Activated CD8-positive, alpha-beta memory T cell treated with anti-CD3 and anti-CD28 coated beads, Interleukin-2, amount 50 U/mL, for 48 hours (primary cell): ENCODE measurements at places on chromosomes 12 and 14.

- no peak for DNase-seq
Measured at GRCh38 chr14:23115918-23116317, 3.1 kb downstream of the CEBPE start.

GRCh38 chr12:6783828-6784227, 5.5 kb upstream of the CD4 start:
- no peak for DNase-seq

- DNase-seq, result no peak
Measured at GRCh38 chr12:17148706-17149105, 542.7 kb upstream of the LMO3 start.

GRCh38 chr12:53754633-53755264, 3.0 kb upstream of the CISTR start:
- DNase-seq, result no peak

GRCh38 chr12:19957308-19958125, 410.8 kb upstream of the PDE3A start:
- no peak for DNase-seq

DNA sequence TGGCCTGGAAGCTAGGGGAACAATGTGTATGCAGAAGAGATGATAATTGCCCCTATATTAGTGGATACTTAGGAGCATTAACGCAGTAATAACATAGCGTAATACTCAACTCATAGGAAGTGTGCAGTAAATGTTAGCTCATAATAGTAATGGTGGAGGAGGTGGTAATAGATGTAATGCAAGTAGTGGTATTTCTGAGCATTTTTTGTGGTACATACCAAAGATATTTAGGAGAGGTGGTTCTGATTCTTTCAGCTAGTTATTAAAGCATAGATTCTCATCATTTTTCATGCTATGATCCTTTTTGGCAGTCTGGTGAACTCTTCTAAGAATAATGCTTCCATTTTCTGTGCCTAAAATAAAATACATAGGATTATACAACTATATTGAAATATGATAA, 233.1 kb downstream of the PTPRO start:
- no peak for DNase-seq

- no peak for DNase-seq
Measured at GRCh38 chr12:57846285-57846576, 298 bp downstream of the CTDSP2 start.

GRCh38 chr14:78530078-78530477, 359.9 kb downstream of the NRXN3 start:
- no peak for DNase-seq

GRCh38 chr14:60184905-60185555, 19.8 kb upstream of the DHRS7 start:
- no peak for DNase-seq

DNA sequence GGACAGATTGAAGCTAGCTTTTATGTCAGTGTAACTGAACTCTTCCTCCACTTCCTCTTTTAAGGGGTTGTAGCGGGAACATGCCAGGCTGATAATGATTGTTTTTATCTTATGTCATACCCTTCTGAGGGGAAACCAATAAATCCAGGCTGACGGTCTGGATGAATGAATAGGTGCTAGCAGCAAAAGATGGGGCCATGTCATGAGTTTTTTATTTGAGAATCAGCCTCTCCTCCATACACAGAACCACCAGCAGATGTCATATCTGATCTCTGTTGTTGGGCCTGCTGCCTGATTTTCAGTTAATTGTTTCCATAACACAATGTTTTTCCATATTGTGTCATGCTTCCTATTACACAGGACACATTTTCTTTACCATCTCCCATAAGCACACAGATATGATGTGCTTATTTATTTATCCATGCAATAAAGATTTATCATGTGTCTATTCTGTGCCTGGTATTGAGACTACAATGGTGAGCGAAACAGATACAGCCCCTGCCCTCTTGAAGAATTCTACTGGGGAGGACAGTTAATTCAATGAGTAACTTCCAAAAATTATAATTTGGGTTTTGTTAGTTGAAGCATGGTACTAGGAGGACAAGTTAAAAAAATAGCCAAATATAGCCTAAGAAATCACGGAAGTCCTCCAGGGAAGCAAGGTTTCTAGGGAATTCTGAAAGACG, 33.6 kb upstream of the CRY1 start:
- DNase-seq, result no peak

DNA sequence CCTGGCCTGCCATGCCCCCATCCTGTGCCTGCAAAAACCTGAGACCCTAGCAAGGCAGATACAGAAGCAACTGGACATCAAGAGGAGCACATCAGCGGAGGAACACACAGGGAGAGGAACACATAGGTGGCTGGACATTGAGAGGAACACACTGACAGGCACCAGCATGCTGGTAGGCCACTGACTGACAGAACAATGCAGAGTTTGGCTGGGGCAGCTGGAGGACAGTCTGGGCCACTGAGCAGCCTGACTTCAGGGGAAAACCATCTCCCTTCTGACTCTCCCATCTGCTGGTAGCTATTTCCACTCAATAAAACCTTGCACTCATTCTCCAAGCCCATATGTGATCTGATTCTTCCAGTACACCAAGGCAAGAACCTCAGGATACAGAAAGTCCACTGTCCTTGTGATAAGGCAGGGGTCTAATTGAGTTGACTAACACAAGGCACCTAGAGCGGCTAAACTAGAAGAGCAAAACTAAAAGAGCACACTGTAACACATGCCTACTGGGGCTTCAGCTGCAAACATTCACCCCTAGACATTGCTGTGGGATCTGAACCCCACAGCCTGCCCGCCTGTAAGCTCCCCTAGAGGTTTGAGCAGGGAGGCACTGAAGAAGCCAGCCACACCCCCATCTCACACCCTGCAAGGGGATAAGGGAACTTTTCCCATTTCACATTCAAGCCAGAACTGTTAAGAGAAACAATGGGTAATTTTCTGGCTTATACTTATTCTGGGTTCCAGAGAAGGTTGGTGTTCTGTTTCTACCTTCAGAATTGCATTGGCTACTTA, 22.1 kb downstream of the CLECL1 start:
- DNase-seq, result no peak

GRCh38 chr14:63770187-63770807, 42.4 kb upstream of the SGPP1 start:
- no peak for DNase-seq

DNA sequence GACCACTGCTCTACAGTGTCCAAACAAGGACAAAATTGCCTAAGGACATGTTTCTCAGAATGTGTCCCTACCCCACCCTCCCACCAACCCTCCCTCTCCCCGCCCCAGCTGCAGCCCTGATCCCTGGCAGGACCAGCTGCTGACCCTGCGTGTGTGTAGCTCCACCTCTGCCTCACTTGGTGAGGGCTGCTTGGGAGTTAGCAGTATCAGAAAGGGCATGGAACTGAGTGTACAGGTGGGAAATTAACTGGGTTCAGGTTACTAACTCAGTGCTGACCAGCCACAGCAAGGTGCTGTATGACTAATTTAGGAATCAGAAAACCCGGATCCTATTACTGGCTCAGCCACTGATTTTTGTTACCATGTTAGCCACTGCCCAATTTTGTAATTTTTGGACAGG, 11.3 kb upstream of the PLEKHD1 start:
- no peak for DNase-seq

- no peak for DNase-seq
Measured at GRCh38 chr14:105418269-105419194, 1.1 kb upstream of the MTA1 start.

GRCh38 chr14:60309867-60310552, 61.0 kb downstream of the PPM1A start:
- no peak for DNase-seq

- DNase-seq, result peak; percentile 71
Measured at GRCh38 chr12:123270214-123271000, 1.2 kb downstream of the CDK2AP1 start.

- no peak for DNase-seq
Measured at GRCh38 chr14:68894123-68894522, 85.0 kb downstream of the ACTN1 start.

- no peak for DNase-seq
Measured at GRCh38 chr12:20601668-20602280, 93.4 kb upstream of the SLCO1C1 start.

DNA sequence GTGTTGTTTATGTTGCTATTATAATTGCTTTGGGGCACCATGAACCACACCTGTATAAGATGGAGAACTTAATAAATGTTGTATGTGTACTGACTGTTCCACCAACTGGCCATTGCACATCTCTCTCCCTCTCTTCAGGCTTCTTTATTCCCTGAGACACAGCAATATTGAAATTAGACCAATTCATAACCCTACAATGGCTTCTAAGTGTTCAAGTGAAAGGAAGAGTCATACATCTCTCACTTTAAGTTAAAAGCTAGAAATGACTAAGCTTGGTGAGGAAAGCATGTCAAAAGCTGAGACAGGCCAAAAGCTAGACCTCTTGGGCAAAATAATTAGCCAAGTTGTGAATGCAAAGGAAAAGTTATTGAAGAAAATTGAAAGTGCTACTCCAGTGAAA, 373.3 kb downstream of the RGS6 start:
- no peak for DNase-seq

GRCh38 chr12:12473223-12473622, 89.4 kb downstream of the DUSP16 start:
- no peak for DNase-seq

GRCh38 chr12:42744539-42745182, 155.1 kb upstream of the PRICKLE1 start:
- no peak for DNase-seq

DNA sequence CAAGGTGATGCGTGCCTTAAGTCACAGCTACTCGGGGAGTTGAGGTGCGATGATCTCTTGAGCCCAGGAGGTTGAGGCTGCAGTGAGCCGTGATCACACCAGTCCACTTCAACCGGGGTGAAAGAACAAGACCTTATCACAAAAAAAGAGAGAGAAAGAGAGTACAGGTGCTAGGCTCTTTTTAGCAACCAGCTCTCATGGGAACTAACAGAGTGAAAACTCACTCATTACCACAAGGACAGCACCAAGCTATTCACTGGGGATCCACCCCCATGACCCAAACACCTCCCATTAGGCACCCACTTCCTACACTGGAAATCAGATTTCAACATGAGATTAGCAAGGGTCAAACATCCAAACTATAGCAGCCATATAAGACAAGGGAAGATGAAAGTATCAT, 164.2 kb downstream of the NDUFA12 start:
- DNase-seq, result no peak

GRCh38 chr14:22494486-22495135, 94.4 kb downstream of the DAD1 start:
- DNase-seq, result no peak

- DNase-seq, result no peak
Measured at GRCh38 chr12:62762645-62763044, 172.3 kb downstream of the PPM1H start.

DNA sequence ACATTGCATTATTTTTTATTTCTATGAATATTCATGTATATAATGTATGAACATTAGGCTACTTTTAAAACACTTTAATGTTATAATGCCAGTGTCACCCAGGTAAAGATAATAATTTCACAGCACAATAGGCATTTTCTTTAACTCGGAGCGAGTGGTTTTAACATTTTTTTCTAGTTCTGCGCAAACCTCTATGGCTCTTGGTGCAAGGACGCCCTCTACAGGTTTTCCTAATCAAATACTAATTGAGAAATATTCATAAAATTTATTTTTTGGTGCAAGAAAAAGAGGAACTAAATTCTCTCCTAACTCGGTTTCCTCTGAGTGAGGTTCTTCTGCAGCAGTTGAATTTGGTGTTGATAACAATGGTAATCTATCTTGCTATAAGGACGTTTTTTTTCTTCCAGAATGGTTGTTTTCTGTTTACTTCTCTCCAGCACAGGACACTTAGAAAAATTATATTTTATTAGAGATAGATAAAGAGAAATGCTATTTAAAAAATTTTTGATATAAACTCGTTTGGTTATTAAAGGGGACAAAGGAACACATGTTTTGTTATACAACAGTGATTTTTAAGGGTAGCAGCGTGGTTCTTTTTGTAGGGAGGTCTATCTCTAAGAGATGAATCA, 2.4 kb upstream of the WIF1 start:
- DNase-seq, result no peak

GRCh38 chr14:73789989-73790581, 61.5 kb upstream of the PTGR2 start:
- DNase-seq, result no peak

GRCh38 chr14:24838945-24839616, 205.1 kb upstream of the GZMB start:
- no peak for DNase-seq

DNA sequence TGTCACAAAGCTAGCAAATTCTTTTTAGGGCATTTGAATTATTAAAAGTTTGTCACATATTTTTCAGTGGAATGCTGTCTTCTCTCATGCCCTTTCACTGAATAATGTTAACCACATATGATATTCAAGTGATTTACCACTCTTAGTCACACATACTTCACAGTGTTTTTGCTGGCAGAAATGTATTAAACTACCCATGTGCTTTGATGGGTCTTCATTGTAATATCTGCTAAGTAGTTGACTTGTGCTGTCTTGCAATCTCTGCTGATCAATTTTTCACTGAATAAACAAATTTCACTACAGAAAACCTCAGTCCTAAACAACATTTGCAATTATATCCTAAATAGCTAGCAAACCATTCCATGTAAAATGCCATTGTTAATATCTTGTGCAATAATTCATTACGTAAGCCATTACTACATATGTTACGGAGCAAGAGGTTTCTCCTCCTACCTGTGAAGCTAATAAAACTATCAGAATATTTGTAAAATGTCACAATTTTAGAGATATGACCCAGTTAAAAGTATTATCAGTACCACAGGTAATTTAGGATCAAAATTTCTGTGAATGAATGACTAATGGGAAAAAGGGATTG, 64.6 kb upstream of the LMO3 start:
- DNase-seq, result no peak

GRCh38 chr12:110563702-110564470, 19.2 kb downstream of the PPTC7 start:
- no peak for DNase-seq

DNA sequence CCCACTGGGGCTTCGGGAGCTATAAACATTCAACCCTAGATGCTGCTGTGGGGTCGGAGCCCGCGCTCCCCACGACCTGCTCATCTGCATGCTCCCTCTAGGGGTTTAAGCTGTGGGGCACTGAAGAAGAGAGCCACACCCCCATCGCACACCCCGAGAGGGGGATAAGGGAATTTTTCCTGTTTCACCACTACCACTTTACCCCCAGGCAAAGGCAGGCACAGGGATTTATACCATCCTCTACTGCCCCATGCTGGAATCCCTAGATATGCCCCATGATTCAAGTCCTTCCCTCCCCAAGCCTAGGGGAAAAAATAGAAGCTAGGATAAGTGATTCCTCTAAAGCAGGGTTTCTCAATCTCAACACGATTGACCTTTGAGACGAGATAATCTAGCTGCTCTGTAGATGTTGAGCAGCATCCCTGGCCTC, 59.9 kb upstream of the CCDC60 start:
- no peak for DNase-seq

- DNase-seq, result no peak
Measured at GRCh38 chr12:58269476-58269875, 328.1 kb downstream of the ATP23 start.

DNA sequence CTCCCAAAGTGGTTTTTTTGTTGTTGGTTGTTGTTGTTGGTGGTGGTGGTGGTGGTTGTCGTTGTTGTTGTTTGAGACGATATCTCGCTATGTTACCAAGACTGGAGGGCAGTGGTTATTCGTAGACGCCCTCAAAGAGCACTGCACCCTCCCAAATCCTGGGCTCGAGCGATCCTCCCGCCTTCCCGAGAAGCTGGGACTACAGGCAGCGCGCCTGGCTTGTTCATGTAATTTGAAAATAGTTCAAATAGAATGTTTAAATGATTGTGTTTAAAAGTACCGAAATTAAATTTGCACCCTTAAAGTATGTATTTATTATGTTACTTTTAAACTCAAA, 439 bp upstream of the ANAPC5 start:
- DNase-seq, result no peak

- no peak for DNase-seq
Measured at GRCh38 chr14:101456246-101457175, 104.8 kb upstream of the DIO3 start.
